ENCODE measurements at places on chromosomes 3 and 15.

DNA sequence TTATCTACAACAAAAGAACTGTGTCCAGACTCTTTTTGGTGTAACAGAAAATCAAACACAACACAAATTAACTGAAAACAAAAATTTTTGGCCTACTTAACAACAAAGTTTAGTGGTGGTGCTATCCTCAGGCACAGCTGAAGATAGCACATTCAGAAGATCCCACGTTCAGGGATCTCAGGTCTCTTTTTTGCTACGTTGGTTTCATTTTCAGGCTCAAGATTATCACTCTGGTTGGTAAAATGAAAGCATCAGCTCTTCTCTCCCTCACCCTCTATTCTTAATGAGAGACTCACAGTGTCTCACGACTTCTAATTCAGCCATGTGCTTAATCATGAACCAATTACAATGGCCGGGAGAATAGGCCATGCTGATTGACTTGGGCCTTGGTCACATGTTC is 146.9 kb upstream of the PTPRG start:
- DNase-seq = no peak

DNA sequence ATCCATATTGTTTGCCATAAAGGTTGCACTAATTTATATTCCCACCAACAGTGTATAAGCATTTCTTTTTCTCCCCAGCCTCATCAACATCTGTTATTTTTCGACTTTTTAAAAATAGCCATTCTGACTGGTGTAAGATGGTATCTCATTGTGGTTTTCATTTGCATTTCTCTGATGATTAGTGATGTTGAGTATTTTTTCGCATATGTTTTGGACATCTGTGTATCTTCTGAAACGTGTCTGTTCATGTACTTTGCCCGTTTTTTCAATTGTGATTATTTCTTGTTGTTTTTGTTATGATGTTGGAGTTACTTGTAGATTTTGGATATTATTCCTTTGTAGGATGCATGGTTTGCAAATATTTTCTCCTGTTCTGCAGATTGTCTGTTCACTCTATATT is 46.5 kb downstream of the TP63 start:
- DNase-seq = no peak

DNA sequence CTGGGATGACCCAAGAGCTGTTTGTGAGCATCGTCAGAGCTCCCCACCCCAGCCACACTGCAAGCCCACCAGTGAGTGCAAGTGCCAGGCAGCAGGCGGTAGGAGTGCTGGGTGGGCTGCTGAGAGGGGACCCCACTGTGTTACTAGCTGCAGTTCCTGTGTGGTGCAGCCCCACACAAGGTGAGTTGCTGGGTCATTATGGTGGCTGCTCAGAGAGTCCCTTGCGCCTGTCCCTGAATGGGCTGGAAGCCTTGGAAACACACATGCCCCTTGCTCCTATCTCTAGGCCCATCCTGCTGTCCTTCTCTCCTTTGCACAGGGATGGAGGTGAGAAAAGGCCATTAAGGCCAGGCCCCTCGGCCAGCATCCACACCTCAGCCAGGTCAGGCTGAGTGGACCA is 83.7 kb downstream of the SEC22A start:
- no peak for DNase-seq

DNA sequence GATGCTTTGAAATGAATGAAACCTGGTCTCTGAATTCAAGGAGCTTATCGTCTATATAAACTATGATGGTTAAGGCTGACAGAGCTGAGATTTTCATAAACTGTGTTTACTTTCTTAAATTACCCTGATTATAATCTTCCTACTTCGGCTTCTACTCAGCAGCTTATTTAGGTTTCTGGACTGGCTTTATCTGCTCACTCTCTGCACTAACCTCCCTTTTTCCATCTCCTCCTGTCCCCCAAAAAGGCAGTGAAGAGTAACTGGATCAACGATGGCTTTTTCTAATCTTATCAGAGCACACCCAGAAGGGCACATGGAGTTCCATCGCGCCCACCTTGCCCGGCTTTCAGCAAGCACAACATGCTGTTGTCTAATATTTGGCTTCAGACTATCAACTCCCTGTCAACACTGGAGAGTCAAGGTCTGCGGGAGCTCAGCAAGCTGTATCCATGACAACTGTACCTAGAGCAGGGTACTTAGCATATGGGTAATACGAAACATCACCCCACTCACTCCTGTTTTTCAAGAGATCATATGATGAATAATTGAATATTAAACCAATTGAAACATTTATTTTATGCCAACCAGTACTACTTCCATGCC is 417.3 kb downstream of the GABRB3 start:
- DNase-seq = no peak

GRCh38 chr3:69330891-69331400 is 54.9 kb downstream of the FRMD4B start:
- DNase-seq = no peak

GRCh38 chr3:8147711-8148110 is 353.9 kb upstream of the LMCD1 start:
- no peak for DNase-seq

DNA sequence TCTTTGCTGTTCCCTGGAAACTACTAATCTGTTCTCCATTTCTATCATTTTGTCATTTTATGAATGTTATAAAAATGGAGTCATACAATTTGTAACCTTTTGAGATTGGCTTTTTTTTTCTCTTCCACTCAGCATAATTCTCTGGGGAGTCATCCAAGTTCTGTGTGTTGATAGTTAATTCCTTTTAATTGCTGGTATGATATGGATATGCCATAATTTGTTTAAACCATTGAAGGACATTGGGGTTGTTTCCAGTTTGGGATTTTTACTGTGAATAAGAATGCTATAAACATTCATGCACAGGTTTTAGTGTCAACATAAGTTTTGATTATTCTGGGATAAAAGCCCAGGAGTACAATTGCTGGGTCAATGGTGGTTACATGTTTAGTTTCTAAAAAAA is 279.4 kb downstream of the WNT5A start:
- no peak for DNase-seq

- DNase-seq = no peak
These were observed 75.5 kb downstream of the ZBTB20 start for GRCh38 chr3:115071601-115072000.

DNA sequence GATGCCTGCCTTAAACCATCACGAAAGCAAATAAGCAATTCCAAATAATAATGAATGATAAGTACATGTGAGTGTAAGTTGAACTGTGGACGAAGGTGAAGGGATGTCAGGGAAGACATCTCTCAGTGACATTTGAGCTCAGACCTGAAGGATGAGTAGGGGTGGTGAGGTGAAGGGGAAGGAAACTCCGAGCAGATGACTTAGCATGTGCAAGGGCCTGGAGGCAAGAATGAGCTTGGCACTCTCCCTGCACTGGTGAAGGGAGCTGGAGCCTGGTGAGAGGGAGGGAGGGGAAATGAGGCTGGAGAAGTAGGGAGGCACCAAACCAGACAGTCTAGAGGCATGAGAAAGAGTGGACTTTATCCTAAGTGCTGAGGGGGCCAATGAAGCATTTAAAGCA is 84.3 kb downstream of the MTHFS start:
- no peak for DNase-seq

GRCh38 chr3:114033721-114034120 is 22.6 kb downstream of the CCDC191 start:
- no peak for DNase-seq

GRCh38 chr3:127422663-127423375 is 135.0 kb upstream of the PRR20G start:
- DNase-seq = no peak

- no peak for DNase-seq
These were observed 7.0 kb upstream of the SETD5 start for GRCh38 chr3:9390265-9390888.

GRCh38 chr3:32883817-32884216 is 66.0 kb downstream of the TRIM71 start:
- no peak for DNase-seq

DNA sequence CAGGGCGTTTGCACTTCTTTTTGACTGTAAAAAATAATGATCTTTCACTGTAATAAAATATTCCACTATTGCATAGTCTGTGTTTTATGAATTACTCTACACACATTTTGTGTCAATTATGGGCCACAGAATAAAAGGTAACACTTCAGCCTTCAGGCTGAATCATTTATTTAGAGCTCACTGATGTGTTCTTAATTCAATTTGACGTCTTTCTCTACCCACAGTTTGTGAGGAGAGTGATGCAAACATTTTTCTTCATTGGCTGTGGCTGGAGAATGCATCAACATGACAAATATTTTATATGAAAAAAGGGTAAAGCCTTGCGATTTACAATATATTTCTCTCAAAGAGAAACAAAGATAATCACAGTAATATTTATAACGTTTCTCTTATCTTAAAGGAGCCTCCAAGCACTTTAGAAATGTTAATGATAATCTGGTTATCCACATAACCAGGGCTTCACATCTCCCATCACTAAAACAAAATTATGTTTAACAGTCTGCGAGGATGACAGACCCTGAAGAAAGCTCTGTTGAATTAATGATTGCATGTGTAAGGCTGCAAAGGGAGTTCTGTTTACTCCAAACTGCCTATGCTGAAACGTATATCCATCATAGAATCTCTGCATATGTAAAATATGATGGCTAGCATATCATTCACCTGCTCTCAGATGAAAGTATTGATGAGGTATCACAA is 951.3 kb downstream of the ZPLD1 start:
- no peak for DNase-seq

- no peak for DNase-seq
These were observed 94.0 kb upstream of the THBS1 start for GRCh38 chr15:39486621-39487457.

- DNase-seq = no peak
These were observed 212.5 kb upstream of the GADL1 start for GRCh38 chr3:31106912-31107311.

- no peak for DNase-seq
These were observed 252.7 kb downstream of the TJP1 start for GRCh38 chr15:29569533-29570092.

- DNase-seq = no peak
These were observed 45.2 kb downstream of the GASK1A start for GRCh38 chr3:43024181-43024885.

- no peak for DNase-seq
These were observed 93.7 kb downstream of the NFKBIZ start for GRCh38 chr3:101943029-101943428.

GRCh38 chr3:189393598-189393997 is 221.8 kb downstream of the TPRG1 start:
- DNase-seq = no peak

DNA sequence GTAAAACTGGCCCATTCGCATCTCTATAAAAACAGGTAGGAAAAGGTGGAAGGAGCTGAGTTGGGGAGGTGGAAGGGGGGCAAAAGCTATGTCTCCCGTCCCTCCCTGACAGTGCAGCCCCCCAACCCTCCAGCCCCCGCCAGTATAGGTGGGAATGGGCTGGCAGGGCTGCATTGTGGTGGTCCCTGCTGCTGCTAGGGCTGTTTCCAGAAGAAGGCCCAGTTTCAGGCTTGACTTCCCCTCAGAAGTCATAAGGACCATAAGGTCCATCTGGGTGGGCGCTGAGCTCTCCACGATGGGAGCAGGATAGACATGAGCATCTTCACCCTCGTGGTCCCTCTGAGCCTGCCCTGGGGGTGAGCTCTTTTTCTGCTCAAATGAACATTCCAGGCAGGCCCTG is 44.2 kb downstream of the APBA2 start:
- no peak for DNase-seq

- no peak for DNase-seq
These were observed 96.6 kb upstream of the FLNB start for GRCh38 chr3:57911593-57911992.

DNA sequence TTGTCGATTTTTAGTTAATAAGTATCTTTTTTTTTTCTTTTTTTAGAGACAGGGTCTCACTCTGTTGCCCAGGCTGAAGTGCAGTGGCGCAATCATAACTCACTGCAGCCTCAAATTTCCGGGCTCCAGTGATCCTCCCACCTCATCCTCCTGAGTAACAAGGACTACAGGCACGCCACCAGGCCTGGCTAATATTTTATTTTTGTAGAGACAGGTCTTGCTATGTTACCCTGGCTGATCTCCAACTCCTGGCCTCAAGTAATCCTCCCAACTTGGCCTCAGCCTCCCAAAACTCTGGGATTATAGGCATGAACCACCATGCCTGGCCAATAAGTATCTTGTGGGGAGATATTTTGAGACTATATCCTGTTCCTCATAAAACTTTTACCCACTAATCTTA is 29.4 kb upstream of the ARID3B start:
- DNase-seq = no peak

DNA sequence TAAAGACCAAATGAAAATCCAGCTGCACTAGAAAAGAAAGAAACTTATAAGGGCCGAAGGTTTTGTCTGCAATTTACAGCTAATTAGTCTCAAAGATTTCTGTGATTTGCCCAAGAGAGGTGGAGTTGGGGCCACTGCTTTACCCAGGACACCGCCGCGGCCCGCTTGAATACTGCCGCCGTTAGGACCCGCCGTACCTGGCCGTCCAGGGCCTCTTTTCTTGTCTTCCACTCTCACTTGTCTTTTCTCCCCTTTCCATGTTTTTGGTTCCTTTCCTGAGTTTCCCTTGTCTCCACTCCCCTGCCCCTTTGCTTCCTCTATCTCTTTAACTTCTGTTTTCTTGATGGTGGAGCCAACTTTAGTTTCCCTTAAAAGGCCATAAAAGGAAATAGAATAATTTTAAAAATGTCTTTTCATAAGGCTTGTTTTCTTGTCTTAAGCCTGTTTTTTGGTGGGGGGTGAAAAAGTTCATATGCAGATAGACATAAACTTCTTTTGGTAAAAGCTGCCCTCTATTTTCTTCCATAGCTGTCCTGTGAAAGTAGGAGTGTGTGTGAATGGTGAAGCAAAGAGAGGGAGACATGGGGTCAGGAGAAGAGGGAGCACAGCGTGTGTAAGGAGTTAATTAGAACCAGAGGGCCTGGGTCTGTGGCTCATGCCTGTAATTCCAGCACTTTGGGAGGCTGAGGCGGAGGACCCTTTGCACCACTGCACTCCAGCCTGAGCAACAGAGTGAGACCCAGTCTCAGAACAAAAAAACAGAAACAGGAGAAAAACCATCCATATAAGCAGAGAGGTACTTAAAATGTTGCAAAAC is 16.0 kb upstream of the CCNL1 start:
- DNase-seq = peak; percentile 51
